ENCODE measurements at places on chromosomes 2 and 18. TPM values are rescaled to one million over a fixed set of nuclear protein-coding genes. Genes with fewer than 3 reads are reported as not detected.

The TMEM17 gene
- polyA plus RNA-seq: 0.59 TPM

- DNase-seq: no peak
- H3K36me3 ChIP-seq: no peaks in the 10 kb centered on the region
- H3K4me3 ChIP-seq: no peak overlapping the region
- peaks cover 3% of the 10 kb centered on the region for H3K27me3 ChIP-seq
- no peak overlapping the region for H3K27ac ChIP-seq
- H3K4me1 ChIP-seq: no peaks in the 10 kb centered on the region
Observed at GRCh38 chr2:61714210-61714609, 139.7 kb downstream of the FAM161A start.

GRCh38 chr2:202018950-202019349 lies 14.7 kb upstream of the FZD7 start:
- H3K4me3 ChIP-seq: no peak overlapping the region
- no peak overlapping the region for H3K27ac ChIP-seq
- H3K36me3 ChIP-seq: no peaks in the 10 kb centered on the region
- no peaks in the 10 kb centered on the region for H3K4me1 ChIP-seq

- no peaks in the 10 kb centered on the region for H3K4me1 ChIP-seq
- H3K36me3 ChIP-seq: no peaks in the 10 kb centered on the region
- H3K4me3 ChIP-seq: no peak overlapping the region
- H3K27ac ChIP-seq: no peak overlapping the region
- no peaks in the 10 kb centered on the region for H3K27me3 ChIP-seq
- DNase-seq: no peak
Observed at GRCh38 chr2:67272195-67272594, 124.9 kb upstream of the ETAA1 start.

DNA sequence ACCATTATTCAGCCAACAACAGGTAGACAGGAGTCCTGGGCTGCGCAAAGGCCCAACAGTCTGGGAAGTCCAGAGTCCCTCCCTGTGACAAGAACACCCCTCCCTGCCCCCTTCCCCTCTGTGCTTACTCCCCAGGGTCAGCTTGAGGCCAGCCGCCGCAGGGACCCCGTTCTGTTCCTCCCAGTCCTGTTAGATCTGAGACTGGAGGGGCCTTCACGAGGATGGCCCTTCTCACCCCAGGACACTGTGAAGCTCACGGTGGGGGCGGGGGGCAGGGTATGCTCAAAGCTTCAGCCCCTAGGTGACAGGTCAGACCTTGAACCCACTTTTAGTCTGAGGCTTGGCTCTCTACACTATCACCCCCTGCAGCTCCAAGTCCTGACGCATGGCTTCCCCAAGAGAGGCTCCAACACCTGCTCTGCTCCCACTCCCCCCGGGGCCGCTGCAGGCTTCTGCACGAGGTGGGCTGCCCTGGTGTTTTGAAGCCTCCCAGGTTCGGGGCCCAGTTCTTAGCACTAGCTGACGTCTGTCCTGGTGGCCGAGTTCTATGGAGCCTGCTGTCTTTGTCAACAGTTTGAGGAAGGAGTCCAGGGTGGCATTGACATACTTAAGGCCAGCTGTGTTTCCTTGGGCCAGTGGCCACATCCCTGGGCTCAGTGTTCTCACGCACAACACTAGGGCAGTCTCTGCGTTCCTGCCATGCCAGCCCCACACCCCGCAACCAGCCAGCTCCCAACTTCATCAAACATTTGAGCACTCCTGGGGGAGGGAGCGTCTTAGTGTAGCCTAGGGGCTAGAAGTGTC lies 37.2 kb upstream of the HPCAL1 start:
- DNase-seq: no peak
- no peaks in the 10 kb centered on the region for H3K27me3 ChIP-seq
- H3K27ac ChIP-seq: no peak overlapping the region
- no peak overlapping the region for H3K4me3 ChIP-seq
- peaks cover under 1% of the 10 kb centered on the region for H3K4me1 ChIP-seq
- no peaks in the 10 kb centered on the region for H3K36me3 ChIP-seq

Data from immature natural killer cell (primary cell).